ENCODE measurements at places on chromosomes 3 and 15.

DNA sequence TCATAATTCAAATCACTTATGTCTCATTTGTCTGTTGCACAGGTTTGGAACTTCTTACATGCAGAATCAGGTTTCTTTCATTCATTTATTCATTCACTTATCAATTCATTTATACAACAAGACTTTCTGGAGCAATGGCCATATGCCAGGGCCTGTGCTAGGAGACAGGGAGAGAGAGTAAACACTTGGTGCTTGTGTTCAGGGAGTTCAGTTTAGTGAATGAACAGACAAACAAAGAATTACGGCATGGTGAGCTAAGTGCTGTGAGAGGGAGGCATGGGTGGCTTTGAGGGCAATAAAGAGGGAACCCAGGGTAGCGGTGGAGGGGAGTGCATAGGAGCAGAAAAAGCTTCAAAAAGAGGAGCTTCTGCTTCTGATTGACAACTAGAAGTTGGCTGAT, 8.5 kb upstream of the IREB2 start:
- no peak for DNase-seq

GRCh38 chr3:113285226-113285625, 73.9 kb downstream of the BOC start:
- DNase-seq = no peak

DNA sequence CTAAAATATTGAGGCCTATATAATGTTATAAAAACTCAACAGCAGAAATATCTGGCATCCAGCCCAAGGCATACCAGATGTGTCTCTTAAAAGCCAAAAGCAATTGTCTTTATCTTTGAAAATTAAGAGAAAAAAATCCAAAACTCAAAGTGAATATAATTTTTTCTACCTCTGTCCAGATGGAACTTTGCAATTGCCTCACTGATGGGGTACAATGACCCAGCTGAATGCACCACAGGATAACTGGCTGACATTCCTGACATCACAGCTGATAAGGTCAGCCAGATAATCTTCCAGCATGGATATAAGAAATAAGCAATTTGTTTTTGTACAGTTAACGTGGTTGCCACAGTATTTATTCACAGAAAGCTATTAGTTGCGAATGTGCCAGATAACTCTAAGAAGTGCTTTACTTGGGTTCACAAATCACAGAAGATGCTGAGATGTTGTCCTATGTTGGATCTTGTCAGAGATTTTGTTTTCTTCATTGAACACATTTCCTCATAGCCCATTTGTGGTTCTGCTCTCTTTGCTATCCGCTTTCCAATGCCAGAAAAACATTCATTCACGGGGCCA, 566.9 kb upstream of the CCDC54 start:
- DNase-seq = no peak

DNA sequence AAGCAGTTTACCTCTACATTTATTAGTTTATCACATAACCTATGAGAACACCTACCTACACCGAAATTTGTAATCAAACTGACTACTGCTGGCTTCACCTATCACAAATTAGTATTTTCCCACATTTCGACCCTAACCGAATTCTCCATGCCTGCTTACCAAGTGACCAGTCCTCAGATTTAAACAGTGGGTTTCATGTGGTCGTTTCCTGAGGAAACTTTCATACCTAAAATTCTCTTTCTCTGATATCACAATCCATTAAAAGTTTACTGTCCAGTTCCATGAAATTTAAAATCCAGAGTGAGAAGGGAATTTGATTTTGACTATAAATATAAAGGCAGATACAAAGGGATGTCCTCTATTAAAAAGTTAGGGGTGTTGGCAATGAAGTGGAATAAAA, 1.9 kb downstream of the PLOD2 start:
- DNase-seq = no peak

GRCh38 chr3:177973241-177973840, 562.9 kb upstream of the KCNMB2 start:
- no peak for DNase-seq

DNA sequence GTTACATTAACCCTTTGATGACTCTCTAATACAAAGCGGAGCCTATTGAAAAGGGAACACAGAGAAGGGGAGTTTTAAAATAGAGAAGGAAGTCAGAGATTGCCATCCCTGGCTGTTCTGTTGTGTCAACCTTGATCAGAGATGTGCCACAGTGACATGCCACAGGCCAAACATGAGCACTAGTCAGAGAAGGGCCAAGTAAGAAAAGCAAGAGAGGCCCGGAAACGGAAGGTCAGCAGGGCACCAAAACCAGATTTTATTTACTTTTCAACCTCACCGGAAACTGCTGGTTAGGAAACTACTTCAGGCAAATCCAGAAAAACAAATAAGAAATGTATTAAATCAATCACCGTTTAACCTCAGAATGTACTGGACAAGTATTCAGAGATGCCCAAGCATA, 171.8 kb downstream of the ALCAM start:
- no peak for DNase-seq

GRCh38 chr3:46984591-46985459, 5.4 kb downstream of the NBEAL2 start:
- DNase-seq = no peak

DNA sequence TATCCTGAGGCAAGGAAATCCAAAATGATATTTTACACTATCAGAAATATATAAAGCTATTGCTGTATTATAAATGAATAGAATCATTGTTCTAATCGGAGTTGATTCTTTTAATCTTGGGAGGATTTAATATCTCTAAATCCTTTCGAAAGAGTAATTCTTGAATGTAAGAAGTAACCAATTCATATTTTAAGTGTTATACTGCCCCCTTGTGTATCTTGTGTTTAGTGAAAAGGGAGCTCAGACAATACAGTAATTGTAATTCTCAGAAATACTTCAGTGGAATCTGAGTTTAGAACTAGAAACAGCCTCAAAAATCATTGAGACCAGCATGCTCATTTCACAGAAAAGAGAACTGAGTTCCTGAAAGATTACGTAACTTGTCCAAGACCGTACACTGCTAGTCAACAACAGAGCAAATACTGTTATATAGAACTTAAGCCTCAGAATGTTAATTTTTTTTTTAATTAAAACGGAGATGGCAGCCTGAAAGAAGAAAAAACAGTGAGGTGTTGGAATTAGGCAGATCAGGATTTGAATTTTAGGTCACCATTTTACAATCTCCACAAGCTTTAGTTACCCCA, 42.9 kb downstream of the PLCH1 start:
- DNase-seq = no peak

DNA sequence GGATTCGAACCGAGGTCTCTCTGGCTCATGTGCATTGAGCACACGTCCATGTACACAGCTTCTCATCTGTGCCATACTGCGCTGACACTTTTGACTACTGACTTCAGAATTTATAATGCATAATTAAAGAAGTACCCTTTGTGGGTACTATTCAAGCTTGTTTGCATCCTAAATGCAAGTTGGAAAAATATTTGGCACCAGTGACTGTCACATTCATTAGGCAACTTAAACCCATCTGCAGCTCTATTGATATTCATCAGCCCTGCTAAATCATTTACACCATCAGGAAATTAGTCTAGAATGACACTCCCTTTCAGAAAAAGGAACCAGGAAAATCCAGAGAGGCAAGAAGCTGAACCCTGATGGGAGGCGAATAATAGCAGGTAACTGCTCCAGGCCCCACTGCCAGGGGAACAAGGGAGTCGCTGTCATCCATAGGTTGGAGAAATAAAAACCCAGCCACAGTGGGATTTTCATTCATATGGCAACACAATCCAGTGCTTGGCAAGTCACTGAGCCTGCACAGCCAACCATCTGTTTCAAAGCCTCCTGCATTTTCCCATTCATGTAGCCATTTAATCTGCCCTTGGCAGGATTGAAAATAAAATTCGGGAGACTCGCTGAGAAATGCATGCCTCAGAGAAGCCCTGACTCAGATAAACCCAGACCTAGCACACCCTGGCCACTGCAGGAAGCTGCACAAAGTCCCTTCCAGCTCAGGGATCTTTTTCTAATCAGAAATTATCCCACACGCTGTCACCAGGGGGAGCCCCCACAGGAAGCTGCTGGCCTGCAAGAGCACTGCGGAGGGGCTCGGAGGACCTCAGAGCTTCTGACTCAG, 103.0 kb upstream of the VEPH1 start:
- peak; percentile 44 for DNase-seq

DNA sequence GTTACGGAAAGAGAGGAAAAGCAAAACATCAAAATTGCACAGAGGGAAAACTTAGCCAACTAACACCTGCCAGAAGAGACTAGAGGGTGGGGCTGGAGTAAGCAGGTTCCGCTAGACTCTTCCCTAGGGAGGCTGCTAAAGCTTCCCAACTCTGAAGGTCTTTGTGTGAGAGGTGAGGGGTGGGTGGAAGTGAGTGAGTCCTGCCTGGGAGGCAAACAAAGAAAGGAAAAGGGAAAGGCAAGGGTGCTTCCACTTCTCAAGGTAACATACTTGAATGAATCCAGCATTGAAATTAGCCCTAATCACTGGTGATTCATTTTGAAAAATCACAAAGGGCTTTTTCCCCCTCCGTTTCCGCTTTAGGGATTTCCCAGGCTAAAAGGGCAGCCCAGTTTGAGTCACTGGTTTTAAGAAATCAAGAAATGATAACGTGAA, 220.5 kb upstream of the ADAMTS9 start:
- no peak for DNase-seq

GRCh38 chr15:62392376-62392775, 227.3 kb upstream of the C2CD4B start:
- no peak for DNase-seq

GRCh38 chr3:115108614-115109013, 38.5 kb downstream of the ZBTB20 start:
- no peak for DNase-seq

DNA sequence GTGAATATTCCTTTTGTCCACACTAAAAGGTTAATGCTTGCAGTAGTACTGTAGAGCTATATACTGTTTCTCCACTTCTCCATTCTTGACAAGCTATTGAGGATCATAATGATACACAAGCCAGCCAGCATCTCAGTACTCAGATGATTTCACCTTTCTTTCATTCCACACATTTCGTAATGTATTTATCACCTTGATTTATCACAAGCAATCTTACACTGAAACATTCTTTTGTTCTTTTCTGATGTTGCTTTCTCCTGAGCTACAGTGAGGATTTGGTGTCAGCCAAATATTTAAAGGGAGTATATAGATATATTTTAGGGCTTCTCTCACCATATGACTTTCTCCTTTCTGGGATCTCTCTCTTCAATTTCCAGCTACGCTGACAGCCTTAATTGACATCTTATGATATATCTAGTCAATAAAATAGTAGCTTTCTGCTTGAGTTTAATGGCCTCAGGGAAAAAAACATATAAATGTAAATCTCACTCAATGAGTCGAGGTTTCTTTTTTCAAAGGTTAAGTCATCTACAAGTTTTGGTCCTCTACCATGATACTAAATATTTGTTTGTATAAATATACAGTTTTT, 1327.0 kb downstream of the NSUN3 start:
- DNase-seq = no peak

DNA sequence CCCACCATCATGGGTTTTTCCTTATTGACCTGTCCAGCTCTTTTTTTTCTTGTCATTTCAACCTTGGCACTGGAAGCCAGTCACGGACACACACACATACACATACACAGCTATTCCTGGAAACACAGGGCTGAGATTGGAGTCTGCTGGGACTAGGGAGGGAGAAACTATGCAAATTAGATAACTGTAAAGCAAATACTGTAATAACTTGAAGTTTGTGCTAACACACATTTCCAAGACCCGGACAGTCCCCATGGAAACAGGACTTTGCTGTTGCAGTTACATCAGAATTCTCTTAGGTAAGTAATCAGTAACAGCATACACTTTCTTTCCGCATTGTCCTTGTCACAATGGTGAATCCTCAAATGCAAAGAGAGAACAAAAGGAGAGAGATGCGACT, 304.4 kb downstream of the KBTBD8 start:
- DNase-seq = no peak

- DNase-seq = no peak
Observed at GRCh38 chr3:150147776-150148175, 177.1 kb upstream of the PFN2 start.

DNA sequence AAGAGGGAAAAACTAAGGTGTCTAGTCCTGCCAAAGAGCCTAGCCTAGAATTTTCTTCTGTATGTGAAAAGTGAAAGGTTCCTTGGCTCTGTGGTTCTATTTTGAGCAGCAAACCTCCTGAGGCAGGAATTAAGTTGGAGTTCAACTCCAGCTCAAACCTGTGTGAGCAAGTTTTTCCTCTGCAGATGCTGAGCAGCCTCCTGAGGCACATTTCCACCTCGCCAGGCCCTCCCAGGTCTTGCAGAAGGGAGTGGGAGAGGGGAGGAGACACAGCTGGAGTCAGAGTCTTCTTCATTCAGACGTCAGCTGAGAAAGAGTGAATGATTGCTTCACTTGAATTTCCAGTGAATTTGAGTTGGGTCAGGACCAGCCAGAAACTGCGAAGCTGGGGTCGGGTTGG, 69.5 kb upstream of the ETV5 start:
- no peak for DNase-seq

- DNase-seq = no peak
Observed at GRCh38 chr15:71212146-71212545, 96.9 kb downstream of the THSD4 start.

- no peak for DNase-seq
Observed at GRCh38 chr3:58005669-58006068, 2.6 kb upstream of the FLNB start.

GRCh38 chr3:139308560-139308959, 35.3 kb upstream of the MRPS22 start:
- DNase-seq = no peak

DNA sequence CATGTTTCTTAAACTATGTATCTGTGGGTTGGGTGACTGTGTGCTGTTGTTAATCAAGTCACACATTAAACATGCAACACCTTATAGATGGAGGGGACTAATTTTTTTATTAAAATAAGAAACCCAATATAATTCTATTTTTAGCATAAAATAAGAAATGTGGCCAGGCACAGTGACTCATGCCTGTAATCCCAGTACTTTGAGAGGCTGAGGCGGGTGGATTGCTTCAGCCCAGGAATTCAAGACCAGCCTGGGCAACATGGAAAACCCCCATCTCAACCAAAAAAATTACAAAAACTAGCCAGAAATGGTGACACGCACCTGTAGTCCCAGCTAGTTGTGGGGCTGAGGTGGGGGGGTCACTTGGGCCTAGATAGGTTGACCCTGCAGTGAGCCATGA, 1021.0 kb downstream of the EPHA3 start:
- no peak for DNase-seq

- no peak for DNase-seq
Observed at GRCh38 chr3:43426388-43426787, 140.0 kb downstream of the SNRK start.
